GM12891 (cell line): ENCODE measurements at places on chromosomes 2 and 18.

GRCh38 chr2:186274936-186275575 is 211.0 kb upstream of the ZC3H15 start:
- DNase-seq, result no peak

- DNase-seq, result no peak
These were observed 557.9 kb downstream of the CCDC85A start for GRCh38 chr2:56741601-56742102.

DNA sequence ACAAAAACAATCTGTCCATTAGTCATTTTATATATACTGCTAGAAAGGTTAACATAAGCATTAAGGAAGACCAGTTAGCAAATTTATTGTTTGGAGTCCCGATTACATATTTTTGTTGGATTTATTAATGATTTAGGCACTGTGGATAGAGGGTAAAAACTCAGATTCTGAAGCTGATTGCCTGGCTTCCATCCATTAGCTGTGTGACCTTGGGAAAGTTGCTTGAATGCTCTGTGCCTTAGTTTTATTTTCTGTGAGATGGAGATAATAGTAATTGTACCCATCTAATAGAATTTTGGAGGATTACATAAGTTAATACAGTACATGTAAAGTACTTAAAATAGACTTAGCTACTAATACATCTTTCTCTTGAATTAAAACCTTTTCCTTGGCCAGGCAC is 36.3 kb upstream of the NEMP2 start:
- DNase-seq, result no peak

GRCh38 chr2:190574169-190574568 is 39.6 kb upstream of the NEMP2 start:
- no peak for DNase-seq

DNA sequence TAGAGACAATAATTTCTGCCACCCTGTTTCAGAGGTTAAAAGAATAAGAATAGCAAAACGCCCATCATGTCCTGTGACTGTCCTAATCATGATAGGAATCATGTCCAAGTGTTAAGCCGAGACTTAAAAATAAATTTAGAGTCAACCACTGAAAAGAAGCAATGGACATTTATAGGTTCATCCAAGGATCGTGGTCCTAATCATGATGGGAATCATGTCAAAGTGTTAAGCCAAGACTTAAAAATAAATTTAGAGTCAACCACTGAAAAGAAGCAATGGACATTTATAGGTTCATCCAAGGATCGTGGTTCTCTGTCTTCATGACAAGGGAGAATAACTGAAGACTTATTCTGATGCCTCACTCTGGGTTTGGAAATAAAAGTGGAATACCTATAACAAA is 73.6 kb downstream of the PDE11A start:
- DNase-seq, result no peak

DNA sequence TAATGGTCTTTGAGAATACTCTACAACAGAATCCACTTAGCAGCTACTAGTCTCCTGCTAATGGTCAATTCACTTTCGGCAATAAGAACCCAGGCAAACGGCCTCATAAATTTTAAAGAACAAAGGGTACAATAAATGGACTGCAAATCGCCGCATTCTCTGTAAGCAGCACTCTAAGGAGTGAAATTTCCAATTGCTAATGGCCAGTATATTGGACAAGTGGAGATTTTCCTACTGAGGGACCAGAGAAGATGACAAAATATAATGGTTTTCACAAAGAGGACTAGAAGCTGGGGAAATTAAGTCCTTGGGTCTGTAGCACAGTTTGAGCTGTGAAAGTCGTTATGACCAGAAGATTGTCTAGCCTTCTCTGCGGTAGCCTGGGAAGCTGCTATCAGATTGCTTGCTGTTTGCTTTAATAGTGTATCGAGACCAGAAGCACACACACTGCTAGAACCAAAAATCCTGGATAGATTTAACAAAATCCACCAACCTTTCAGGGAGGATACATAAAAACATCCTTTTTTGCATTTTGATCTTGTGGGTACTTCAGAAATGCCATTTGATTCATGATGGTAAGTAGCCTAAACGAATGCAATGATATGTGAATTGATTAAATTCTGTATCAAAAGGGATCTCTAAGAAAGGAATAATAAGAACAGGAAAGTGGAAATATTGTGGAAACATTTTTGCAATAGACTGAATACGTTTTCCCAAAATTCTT is 53.6 kb upstream of the ATP8B1 start:
- DNase-seq, result no peak

DNA sequence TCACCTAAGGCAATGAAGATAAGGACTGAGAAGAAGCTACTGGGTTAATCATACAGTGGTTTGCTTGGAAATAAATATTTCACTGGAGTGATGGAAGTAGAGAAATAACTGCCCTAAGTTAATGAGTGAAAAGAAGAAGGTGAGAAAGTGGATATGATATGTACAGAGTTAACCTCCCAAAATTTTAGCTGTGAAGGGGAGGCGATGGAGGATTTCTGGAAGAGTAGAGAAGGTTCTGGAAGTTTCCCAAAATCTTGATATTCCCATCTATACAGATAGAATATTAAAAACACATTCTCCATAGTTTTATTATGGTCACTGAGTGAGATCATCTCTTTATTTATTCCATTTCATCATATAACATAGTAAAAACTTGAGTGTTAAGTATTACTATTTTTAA is 296.6 kb upstream of the RGPD4 start:
- DNase-seq, result no peak

- no peak for DNase-seq
These were observed 28.2 kb upstream of the ATG16L1 start for GRCh38 chr2:233223059-233223894.
